ENCODE measurements at places on chromosomes 12 and 14.

DNA sequence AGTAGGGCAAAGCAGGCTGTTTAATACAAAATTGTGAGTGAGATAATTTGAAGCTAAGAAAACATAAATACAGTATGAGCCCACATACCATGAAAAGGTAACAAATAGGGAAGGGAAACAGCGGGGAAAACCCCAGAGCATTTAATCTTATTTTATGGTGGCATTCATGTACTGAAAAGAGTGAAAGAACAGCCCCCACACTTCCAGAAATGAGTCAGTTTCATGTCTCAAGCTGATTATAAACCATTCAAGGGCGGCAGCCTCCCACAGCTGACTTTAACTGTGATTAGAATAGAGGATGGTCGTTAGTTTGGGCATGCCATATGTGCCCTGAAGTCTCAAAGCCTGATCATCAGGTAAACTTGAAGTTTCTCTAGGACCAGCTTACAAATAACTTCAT, 64.5 kb downstream of the FOXG1 start:
- DNase-seq = no peak

GRCh38 chr12:130161261-130162243, 712 bp upstream of the FZD10 start:
- DNase-seq = no peak

DNA sequence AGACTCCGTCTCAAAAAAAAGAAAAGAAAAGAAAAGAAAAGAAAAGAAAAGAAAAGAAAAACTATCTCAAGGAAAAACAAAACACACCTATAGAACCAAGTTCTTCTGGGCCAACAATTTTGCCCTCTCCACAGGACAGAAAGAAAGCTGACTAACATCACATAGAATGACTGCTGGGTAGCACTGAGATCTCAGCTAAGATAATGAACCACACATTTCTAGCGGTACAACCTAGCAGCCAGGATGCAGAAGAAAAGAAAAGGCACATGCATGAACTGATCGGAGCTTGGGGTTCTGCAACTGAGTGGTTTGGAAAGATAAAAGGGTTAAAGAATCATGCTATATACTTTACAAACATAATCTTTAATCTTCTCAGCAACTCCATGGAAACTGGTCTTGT, 19.5 kb downstream of the TMED10 start:
- no peak for DNase-seq

GRCh38 chr12:71746974-71747611, 7.6 kb upstream of the RAB21 start:
- DNase-seq = peak; percentile 61

- DNase-seq = no peak
Observed at GRCh38 chr14:65423982-65424381, 11.5 kb downstream of the FUT8 start.

DNA sequence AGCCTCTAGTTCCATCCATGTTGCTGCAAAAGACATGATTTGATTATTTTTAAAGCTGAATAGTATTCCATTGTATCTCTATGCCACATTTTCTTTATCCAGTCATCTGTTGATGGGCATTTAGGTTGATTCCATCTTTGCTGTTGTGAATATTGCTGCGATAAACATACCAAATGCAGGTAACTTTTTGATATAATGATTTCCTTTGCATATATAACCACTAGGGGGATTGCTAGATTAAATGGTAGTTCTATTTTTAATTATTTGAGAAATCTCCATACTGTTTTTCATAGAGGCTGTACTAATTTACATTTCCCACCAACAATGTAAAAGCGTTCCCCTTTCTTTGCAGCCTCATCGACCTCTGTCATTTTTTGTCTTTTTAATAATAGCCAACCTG, 342.5 kb downstream of the MDGA2 start:
- DNase-seq = no peak

DNA sequence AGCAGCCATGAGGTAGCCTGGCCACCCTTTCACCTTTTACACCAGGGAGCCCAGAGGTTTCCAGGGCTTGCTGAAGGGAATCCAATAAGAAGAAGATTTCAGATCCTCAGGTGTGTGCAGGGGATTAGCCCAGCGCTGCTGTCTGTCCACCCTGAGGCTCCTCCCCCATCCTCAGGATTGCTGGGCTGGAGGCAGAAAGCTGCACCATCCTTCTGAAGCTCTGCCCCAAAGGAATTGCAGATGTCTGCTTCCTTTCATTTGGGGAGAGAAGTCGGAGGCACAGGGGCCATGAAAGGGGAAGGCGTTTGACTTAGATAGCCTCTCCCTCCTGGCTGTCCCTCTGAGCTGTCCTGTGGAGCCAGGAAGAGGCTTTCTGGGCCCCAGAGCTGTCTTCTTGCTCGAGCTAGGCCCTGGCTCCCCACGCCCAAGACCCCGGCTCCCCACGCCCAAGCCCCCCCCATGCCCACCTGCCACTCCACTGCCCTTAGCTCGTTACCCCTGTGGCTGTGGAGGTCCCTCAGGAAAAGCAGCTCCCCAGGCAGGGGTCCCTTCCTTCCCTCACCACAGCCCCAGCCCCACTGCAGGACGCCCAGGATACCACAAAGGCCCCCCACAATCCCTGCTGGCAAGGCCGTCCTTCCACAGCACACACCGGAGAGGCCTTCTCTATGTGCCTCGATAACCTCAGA, 359.0 kb downstream of the CACNA1C start:
- no peak for DNase-seq

DNA sequence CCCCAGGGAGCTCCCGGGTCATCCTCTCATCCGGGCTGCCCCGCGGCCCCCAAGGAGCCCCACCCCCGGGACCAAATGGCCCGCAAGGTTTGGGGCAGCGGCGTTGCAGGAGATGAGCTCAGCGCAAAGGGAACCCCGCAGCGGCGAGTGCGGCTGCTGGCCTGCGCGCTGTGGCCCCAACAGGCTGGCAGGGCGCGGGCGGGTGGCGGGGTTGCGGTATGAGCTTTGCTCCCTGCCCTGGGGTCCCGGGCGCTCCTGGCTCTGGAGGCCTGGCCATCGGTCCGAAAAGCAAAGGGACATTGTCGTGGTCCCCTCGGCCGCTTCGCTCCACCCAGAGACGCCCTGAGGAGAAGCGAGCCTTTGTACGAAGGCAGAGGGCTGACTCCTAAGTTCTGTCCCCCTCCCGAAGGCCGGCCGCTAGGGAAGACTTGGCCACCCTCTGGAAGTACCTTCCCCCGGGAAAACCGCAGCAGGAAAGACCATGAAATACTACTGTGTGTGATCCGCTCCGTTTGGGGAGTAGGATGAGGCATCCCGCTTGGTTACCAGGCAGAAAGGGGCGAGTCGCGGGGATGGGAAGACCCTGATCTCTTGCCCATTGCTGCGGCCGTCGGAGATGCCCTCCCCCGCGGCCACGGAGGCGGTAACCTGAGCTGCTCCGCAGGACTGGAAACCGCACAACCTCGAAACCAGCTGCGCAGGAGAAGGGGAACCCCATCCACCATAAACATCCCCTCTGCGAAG, 620 bp upstream of the NID2 start:
- peak; percentile 58 for DNase-seq

- DNase-seq = no peak
Observed at GRCh38 chr12:23066095-23066494, 441.1 kb downstream of the ETNK1 start.

DNA sequence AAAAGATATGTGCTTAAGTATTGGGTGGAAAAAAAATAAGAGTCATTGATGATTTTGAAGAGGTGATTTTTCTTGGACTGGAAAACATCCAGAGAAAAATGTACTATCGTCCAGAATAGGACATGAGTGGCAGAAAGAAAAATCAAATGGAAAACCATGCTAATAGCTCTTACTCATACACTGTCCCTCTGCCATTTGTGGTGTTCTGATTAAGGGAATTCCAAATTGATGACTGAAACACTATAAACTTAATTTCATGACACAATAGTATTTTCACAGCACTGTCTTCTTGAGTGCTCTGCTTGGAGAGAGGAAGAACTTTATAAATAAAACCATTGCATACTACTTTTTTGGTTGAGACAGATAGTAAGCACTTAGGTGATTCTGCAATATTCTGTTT, 72.4 kb downstream of the USP15 start:
- DNase-seq = peak; percentile 65

GRCh38 chr12:85036733-85037132, 582 bp downstream of the LRRIQ1 start:
- no peak for DNase-seq

DNA sequence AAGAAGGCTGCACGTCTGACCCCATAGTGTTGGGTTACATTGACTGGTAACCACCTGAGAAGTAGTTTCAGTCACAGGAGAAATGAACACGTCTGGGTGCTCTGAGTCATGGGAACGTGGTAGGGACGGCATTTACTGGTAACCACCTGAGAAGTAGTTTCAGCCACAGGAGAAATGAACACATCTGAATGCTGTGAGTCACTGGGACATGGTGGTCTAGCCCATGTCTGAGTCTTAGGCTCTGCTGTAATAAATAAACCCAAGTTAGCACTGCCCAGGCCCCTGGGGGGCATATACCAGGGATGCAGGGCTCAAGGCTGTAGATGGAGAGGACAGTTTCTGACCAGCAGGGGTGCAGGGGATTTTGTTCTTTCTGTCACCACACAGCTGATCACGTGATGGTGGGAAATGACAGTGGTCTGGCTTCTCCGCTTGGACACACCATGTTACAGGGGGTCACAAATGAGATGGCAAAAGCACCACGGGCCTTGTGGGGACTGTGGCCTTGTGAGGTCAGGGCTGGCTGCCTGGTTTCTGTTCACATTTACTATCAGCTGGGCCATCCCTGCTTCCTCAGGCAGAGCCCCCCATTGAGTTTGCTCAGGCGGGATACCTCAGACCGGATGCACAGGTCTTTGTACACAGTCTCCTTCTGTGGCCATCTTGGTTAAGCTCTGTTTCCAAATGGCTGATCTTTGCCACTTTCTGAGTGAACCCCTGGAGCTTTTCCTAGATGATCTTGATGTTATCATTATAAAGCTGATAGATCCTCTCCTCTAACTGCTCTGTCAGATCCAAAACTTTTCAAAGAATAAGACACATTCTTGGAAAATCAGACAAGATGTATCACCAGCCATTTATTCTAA, 9.8 kb upstream of the C12orf42 start:
- no peak for DNase-seq

DNA sequence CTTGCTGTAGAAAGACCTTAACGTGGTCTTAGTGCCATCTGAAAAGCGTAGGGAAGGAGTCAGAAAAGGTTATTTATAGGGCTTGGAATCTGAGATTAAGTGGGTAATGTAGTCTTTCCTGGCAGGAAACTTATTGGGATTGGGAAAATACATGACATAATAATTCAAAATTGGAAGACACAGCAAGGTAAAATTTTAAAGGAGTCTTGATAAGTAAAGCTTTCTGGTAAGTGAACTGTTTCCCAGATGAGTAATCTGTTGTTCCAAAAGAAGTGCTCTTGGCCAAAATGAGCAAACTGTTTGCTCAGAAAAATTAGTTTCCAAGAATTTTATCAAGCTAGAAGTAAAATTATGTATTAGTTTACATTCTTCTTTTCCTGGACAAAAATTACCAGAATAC, 149.3 kb upstream of the TMTC2 start:
- DNase-seq = no peak

GRCh38 chr14:102817942-102818940, 41.0 kb downstream of the TRAF3 start:
- DNase-seq = peak; percentile 22
